Astrocyte (in vitro differentiated cells and primary cell): ENCODE measurements at places on chromosomes 4 and X. TPM values are rescaled to one million over a fixed set of nuclear protein-coding genes. Genes with fewer than 3 reads are reported as not detected.

DNA sequence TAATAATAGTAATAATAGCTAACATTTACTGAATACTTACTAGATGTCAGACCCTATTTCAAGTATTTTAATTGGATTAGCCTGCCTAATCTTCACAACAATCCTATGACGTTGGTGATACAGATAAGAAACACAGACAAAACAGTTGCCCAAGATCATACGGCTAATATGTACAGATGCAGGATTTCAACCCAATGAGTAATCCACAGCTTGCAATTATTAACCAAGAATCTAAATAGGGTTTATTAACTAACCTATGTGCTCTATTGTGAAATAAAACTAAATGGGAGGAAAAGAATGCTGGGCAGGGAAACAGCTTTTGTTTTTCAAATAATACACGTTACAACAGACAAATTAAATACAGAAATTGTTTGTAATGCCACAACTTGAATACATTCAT is 23.4 kb downstream of the FBXO8 start:
- DNase-seq: peak; percentile 54

GRCh38 chrX:23937100-23937499 is 29.3 kb downstream of the CXorf58 start:
- no peak for DNase-seq

Gene MAOA
- 1.8 and 2.5 TPM in 2 replicates for total RNA-seq

Gene BTK
- 0.43 and 0.79 TPM in 2 replicates for total RNA-seq

GRCh38 chr4:79980448-79980847 is 92.6 kb downstream of the ANTXR2 start:
- DNase-seq: no peak

Gene CT83
- total RNA-seq: not detected in 2 replicates

DNA sequence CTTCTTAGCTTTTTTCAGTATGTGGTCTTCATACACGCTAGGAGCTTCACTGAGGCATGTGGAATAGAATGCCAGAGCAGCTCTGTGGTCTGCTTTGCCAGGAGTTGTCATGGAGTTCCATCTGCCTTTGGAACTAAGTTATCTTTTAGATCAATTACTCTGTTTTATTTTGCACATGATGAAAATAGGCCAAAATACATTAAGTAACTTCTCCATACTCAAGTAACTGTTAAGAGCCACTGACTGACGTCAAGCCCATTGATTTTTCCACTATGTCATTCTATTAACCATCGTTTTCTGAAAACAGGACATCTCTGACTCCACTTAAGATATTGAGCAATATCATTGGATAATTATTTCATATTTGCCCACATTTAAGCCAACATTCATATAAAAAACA is 415.1 kb upstream of the MAD2L1 start:
- DNase-seq: no peak

DNA sequence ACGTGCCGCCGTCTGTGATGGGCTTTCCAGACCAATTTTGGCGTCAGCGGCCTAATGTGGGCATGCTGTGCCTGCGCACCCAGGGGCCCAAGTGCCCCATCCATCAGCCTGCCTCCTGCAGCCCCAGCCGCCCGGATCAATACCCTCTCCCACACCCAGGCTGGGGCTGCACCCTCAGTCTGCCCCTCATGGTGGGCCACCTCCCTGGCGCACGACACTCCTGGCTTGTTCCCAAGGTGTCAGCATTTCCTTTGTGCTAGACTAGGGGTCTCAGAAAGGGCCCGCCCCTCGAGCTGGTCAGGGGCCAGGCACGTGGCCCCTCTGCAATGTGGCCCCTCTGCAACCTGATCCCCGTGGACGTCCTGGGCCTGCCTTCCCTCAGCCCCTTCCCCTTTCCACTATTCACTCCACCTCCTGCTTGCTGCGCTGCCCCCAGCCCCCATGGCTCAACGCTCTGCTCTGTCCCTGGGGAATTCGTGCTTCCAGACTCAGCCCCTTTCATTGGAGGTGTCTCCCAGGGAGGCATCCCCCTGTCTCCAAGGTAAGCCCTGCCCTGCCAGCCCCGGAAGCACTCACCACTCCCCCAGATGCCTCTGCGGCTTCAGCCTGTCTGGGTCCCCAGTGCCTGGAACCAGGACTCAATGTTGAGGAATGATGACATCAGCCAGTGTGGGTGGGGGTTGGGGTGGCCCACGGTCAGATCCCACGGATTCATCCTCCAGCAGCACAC is 130.8 kb downstream of the HMX1 start:
- DNase-seq: no peak

GRCh38 chr4:77360451-77360850 is 203.4 kb downstream of the CCNG2 start:
- DNase-seq: no peak

Gene CSAG3
- total RNA-seq: 6.4 and 6.6 TPM in 2 replicates

Gene GPR50
- 0.67 and 1.00 TPM in 2 replicates for total RNA-seq

Gene COL4A6
- 4.4 and 8.1 TPM in 2 replicates for total RNA-seq
